ACHN (cell line): ENCODE measurements at places on chromosomes 5 and 9.

- DNase-seq, result no peak
Measured at GRCh38 chr5:5885782-5886181, 463.3 kb downstream of the ICE1 start.

DNA sequence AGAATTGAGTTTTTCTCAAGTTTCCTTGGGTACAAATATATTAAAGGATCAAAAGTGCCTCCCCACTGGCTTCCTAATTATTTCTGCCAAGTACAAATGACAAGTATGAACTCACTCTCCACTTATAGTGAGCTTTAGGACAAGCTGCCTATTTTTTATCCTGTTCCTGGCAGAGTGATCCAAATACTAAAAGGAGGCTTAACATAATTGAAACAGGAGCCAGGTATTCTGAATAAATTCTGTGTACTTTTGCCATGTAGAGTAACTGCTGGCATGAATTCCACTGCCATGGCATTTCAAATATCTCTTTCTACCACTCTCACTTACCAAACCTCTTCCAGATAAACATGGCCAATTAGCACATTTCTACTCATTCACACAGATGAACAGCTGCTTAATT is 171.1 kb downstream of the EPB41L4A start:
- DNase-seq, result no peak

DNA sequence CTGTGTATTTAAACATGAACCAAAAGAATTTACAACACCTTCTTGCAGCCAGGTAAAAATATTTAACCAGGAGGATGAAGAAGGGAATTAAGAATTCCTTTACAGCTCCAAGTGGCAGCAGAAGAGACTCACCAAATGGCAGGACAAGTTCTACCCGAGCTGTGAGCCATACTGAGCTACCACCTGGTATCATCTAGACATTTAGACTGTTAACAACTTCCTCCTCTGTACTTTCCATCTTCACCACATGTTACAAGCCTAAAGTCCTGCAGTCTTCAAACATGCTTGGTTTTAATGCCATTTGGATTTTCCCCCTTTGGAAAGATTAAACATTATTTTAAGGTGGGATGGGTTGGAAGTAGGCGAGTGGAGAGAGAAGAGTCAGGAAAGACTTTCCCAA is 190.2 kb downstream of the TRPM6 start:
- no peak for DNase-seq

GRCh38 chr5:74226716-74227485 is 413.6 kb downstream of the ENC1 start:
- no peak for DNase-seq

DNA sequence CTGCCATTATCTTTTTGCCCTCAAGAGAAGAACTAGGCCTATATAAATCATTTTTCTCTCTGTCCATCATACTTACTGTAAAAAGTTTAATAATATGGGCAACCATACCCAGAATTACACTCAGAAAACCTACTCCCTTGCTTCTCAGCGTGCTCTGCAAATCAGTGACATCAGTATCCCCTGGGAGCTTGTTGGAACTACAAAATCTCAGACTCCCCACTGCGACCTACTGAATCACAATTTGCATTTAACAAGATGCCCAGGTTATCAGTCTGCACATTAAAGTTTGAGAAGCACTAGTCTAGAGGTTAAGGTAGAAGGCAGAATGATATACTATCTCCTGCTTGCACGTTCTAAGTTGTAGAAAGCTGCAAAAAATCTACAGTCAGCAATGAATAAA is 127.2 kb downstream of the MLLT3 start:
- no peak for DNase-seq

DNA sequence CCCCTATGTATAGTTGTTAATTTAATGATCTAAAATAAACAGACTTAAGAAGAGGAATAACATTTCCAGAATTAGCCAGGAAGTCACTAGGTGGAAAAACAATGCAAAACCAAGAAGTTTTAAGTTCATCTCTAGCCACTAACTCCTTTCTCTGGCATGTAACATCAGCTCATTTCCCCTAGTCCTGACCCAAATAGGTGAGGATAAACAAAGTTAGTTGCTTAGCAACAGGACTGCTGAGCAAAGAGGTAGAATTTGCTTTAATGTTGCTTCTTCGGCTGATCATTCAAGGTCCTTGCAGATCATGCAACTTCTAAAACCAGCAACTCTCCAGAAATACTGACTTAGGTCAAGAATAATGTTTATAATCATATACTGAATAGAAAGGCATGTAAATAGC is 675.8 kb downstream of the CETN3 start:
- no peak for DNase-seq
